ENCODE measurements at places on chromosomes 1 and 21. TPM values are rescaled to one million over a fixed set of nuclear protein-coding genes. Genes with fewer than 3 reads are reported as not detected.

DNA sequence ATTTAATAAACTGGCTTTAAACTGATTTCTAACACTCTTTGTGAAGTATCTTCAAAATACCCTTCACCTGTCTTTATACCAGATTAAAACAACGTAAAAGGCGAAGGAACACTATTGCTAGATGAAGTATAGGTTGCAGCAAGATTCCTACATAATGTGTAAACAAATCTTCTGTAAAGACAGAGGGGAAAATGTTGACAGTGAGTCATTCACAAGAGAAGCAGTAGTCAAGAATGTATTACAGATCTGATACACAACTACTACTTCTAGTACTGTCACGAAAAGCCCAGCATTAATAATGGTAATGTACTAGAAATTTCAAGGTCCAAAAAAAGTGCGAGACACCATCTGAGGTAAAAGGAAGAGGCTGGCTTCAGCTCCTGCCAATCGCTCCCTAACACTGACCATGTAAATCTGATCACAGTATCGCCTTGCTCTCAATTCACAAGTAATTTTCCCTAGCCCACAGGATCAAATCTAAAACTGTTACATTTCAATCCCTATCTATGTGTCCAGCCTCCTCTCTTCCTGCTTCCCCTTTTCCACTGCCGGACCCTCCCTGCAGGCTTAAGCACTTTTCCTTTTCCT, 290.4 kb downstream of the AKT3 start:
- no peak for DNase-seq

DNA sequence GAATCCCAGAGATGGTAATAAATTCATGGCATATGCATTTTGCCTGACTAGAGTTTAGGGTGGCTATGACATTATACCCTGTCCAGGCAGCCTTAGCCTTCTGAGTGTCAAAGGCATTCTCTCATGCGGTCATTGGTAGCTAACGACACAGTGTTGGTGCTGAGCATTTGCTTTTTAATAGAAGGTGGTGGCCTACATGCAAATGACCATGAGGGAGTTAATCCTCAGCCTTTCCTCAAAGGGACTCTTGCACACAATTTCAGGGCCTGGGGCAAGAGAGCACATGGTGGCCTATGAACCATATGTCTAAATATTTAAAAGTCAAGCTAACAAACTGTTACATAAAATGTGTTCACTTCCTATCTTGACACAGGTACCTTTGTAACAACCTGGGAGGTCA, 30.9 kb upstream of the KCNA10 start:
- no peak for DNase-seq

DNA sequence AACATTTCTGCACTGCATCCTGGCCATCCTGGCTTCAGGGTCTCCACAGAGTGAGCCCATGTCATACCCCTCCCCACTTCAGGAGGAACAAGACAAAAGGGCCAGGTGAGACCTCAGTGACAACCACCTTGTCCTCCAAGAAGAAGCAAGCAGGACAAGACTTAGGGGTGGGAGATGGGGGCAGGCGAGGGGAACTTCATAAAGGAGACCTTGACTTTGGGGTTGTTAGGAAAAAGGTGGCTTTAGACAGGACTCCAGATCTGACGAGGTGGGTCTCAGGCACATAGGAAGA, 24.0 kb upstream of the SLAMF9 start:
- peak; percentile 51 for DNase-seq

DNA sequence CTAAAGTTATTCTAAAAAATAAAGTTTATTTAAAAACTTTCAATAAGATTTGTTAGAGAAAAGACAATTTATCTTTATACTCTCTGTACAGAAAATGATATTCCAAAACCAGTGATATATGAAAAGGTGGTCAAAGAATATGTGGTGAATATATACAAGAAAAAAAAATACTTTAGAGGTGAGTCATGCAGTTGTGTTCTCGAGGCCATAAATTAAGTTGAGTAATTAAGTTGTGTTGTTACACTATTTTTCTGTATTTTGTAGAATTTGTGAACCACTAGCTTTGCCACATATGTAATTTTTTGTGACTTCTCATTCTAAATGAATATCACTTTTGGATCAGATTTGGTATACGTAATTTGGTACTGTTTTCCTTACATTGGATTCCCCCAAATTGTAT, 23.6 kb upstream of the DUSP10 start:
- DNase-seq: no peak

GRCh38 chr1:12475947-12476346, 142.1 kb downstream of the DHRS3 start:
- no peak for DNase-seq

DNA sequence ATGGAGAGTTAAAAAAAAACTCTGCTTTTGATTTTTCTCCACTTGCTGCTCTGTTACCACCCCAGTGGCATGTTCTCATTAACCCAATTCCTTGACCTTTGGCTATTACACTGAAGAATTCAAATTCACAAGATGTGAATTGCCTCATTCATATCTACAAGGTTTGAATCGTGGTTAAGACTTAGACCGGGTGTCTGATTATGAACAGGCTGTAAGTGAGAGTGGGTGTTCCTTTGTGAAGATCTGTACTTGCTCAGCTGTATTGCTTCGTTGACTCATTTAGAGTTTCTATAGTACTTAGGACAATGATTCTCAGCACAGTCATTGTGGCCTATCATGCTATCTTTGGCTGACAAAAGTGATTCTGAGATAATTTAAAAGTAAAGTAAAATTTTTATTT, 36.4 kb downstream of the DNM3 start:
- DNase-seq: no peak

DNA sequence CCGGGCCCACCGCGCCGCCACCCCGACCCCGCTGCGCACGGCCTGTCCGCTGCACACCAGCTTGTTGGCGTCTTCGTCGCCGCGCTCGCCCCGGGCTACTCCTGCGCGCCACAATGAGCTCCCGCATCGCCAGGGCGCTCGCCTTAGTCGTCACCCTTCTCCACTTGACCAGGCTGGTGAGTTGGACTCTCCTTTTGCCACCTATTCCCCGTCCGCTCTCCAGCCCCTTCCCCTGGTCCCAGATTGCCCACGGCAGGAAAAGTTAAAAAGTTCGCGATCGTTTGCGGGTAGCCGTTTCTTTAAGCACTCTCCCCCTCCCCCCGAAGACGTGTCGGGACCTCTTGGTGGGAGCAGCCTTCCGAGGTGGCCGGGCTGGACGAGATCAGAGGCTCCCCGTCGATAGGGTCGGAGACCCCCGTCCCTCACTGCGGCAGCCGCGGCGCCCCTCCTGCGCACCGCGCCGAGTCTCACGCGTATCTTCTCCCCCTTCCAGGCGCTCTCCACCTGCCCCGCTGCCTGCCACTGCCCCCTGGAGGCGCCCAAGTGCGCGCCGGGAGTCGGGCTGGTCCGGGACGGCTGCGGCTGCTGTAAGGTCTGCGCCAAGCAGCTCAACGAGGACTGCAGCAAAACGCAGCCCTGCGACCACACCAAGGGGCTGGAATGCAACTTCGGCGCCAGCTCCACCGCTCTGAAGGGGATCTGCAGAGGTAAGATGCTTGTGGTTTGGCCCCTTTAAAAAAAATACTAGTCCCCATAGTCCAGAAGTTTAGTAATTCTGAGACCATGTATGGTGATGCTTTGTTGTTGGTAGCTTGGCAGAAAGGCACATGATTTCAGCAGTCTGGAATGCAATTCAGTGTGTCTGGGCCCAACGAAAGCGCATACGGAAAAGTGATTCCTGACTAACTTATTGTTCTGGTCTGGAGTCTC, 576 bp downstream of the CCN1 start:
- peak; percentile 93 for DNase-seq

DNA sequence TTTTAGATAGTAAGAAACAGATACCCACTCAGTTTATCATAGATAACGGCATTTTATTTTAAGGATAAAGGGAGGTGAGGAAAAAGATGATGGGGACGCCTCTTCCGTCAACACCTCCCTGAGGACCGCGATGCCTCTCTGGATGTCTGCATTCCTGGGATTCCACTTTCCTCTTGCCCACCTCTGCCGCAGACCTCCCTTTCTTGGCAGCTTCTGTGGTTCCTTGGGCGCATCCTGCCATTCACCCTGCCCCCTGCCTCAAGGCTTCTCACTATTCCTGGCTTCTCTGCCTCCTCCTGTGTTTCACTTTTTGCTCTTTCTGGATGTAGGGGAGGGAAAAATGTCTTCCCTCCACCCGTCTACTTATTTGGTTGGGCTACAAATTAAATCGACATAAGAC, 19.9 kb downstream of the HUNK start:
- DNase-seq: no peak

DNA sequence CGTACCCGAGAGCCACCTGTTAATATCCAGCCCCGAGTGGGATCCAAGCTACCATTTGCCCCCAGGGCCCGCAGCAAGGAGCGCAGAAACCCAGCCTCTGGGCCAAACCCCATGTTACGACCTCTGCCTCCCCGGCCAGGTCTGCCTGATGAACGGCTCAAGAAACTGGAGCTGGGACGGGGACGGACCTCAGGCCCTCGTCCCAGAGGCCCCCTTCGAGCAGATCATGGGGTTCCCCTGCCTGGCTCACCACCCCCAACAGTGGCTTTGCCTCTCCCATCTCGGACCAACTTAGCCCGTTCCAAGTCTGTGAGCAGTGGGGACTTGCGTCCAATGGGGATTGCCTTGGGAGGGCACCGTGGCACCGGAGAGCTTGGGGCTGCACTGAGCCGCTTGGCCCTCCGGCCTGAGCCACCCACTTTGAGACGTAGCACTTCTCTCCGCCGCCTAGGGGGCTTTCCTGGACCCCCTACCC, 1.4 kb downstream of the USP21 start:
- DNase-seq: no peak

DNA sequence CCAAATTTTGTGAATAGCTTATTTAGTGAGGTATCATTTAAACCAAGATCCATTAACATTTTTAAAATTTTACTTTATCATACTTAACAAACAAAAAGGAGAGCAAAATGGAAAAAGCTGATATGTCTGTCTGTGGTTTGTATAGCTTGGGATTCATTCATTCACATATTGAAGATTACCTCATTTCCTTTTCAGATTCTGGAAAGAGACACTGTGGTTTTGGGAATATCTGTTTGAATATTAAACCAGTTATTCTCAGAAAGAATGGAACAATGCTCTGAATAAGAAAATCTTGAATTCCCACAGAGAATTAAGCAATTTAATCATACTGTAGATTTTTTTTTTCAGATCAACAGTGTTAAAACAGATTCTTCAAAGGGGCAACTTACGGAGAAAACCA, 93.8 kb upstream of the PRDX6 start:
- no peak for DNase-seq

GRCh38 chr1:12343823-12344487, 114.1 kb downstream of the VPS13D start:
- no peak for DNase-seq

- DNase-seq: no peak
Measured at GRCh38 chr1:22341791-22342605, 109.7 kb upstream of the ZBTB40 start.

- no peak for DNase-seq
Measured at GRCh38 chr1:25926731-25927496, 20.7 kb upstream of the STMN1 start.

DNA sequence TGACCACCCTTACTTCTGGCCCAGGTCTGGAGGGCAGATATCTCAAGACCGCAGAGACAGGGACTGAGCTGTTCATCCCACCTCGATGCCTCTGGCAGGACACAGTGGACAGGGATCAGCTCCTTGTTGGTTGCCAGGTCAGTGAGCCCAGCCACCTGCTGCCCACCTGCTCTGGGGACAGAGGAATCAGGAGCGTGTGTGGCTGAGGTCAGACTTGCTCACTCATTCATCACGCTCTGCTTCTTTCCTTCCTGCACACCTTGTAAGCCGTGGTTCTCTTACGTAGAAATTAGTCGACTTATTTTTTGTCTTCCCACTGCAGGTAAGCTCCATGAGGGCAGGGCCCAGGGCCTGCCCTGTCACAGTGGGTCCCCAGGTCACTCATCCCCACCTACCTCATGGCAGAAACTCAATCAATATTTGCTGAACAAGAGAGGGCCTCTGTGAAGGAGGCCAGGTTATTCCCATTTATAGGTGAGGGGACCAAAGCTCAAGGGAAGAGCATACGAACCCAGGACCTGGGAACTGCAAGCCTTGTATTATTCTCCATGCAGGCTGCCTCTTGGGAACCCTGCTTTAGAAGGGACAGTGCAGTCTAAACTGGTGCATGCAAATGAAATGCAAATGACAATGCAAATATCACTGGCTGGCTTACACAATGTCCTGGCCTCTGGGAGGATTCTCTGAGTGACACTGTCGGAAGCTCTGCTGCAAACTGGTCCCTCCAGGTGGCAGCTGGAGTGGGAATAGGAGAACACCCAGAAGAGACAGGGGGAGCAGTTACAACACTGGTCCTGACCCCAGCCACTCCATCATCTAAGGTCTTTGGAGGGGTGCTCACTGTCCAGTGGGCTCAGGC, 58.4 kb upstream of the PAX7 start:
- DNase-seq: no peak

Gene ANKRD65
- 0.24 TPM for total RNA-seq

Gene B3GALT2
- total RNA-seq: 32.1 TPM

Gene FAM72D
- total RNA-seq: 0.73 TPM

Gene CCDC185
- not detected for total RNA-seq

Gene SYTL1
- total RNA-seq: 0.46 TPM

Gene TEX38
- total RNA-seq: not detected

Gene CTXND2
- total RNA-seq: not detected
